Activated B cell treated with CpG ODN at 0.5 μM for 24 hours (primary cell): ENCODE measurements at places on chromosomes 3 and 15.

GRCh38 chr3:46948830-46949671 is 27.5 kb downstream of the CCDC12 start:
- DNase-seq = no peak

GRCh38 chr3:195583831-195584542 is at the start of gene APOD:
Gene APOD, minus strand, starts transcription at chr3:195583940. Its CDS starts 4,479 bp downstream, at chr3:195579461.
- DNase-seq = no peak

DNA sequence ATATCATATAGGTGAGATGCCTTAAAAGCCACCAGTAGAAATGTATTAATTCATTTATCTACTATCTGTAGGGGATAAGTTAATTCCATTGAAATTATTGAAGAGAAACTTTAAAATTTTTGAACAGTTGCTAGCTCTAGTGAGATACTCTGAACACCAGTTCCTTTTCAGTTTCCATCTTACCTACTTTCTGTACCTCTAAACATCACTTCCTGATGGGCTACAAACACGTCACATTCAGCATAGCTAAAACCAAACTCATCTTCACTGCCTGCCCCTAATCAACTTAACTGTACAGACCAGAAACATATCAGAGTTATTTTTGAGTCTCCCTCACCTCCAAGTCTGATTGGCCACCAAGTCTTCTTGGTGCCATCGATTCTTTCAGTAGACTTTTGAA is 88.9 kb downstream of the FEZF2 start:
- no peak for DNase-seq

DNA sequence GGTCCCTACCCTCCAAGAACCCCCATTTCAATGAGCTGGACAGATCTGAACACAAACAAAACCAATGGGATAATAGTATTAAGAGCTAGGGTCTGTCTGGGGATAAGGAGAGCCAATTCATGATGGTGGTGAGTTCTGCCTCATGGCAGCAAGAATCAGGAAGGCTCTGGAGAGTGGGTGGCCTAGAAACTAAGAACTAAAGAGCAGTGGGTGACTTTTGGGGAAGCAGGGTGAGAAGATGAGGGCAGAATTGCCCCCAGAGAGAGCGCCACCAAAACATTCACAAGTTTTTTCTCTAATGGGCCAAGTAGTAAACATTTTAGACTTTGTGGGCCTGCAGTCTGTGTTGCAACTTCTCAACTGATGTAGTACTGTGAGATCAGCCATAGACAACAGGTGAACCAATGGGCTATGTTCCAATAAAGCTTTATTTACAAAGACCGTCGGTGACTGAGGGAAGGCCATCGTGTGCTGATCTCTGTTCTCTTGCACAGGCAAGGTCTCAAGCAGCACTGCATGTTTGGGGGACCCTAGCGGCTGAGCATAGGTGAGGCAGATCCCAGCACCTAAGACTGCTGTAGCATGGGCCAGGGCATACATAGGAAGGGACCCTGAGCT is 225.5 kb upstream of the ST8SIA2 start:
- DNase-seq = no peak

GRCh38 chr15:48695088-48695826 is 49.7 kb upstream of the FBN1 start:
- no peak for DNase-seq
